Mesothelial cell of epicardium (in vitro differentiated cells): ENCODE measurements at places on chromosomes 6 and 20. TPM values are rescaled to one million over a fixed set of nuclear protein-coding genes. Genes with fewer than 3 reads are reported as not detected.

Gene SFT2D1
- total RNA-seq: 26.0 to 26.8 TPM (median 26.6 TPM) in 3 replicates

Gene INSM1
- total RNA-seq: not detected in 3 replicates

Gene CFB
- total RNA-seq: 1.4 to 2.4 TPM (median 1.8 TPM) in 3 replicates

Gene FAM162B
- 1.1 to 1.9 TPM (median 1.7 TPM) in 3 replicates for total RNA-seq

Gene SLC26A8
- total RNA-seq: 0.27 to 0.38 TPM (median 0.29 TPM) in 3 replicates

Gene TCP11
- 0.20 to 0.24 TPM (median 0.20 TPM) in 3 replicates for total RNA-seq

Gene TTLL9
- total RNA-seq: 0.52 to 0.86 TPM (median 0.67 TPM) in 3 replicates

Gene LY6G6C
- total RNA-seq: 0.89 to 1.4 TPM (median 1.3 TPM) in 3 replicates

Gene CHMP4B
- 76.9 to 79.4 TPM (median 77.7 TPM) in 3 replicates for total RNA-seq

Gene MOG
- total RNA-seq: 0.65 to 1.4 TPM (median 0.82 TPM) in 3 replicates

Gene FAM217A
- not detected in 3 replicates for total RNA-seq

GRCh38 chr6:80158478-80158989 is 52.1 kb downstream of the BCKDHB start:
- no peak for DNase-seq

DNA sequence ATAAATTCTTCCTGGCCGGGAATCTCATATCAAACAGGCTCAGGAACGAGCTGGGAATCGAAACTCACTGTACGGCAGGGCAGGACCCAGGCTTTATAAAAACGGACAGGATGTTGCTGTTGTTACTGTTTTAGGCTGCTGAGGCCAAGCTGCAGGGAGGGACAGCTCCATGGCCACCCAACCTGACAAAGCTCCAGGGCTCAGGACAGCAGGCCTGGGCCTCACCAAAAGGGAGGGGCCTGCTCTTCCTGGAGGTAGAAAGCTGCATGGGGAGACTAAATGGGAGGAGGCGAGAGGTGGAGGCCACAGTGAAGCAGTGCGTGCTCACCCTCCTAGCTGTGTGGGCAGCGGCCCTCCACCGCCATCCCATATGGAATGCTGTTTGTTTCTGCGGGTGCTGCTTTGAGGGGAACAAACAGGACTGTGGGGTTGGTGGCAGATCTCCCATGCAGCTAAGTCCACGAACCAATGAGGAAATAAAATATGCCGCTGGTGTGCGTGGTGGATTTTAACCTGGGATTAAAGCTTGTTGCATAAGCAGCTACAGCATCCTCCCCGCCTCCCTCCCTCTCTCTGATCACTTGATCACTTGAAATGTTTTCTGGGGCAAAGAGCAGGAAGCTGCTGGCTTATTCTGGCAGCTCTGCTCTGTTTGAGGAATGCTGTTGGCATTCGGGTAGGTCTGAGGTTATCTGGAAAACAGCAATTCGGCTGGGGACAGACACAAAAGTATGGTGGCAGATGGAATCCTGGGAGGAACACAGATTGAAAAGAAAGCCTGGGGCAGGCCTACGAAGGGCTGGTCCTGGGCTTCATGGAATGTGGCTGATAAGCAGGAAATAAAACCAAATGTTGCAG is 2.4 kb upstream of the ZMYND8 start:
- DNase-seq: no peak

DNA sequence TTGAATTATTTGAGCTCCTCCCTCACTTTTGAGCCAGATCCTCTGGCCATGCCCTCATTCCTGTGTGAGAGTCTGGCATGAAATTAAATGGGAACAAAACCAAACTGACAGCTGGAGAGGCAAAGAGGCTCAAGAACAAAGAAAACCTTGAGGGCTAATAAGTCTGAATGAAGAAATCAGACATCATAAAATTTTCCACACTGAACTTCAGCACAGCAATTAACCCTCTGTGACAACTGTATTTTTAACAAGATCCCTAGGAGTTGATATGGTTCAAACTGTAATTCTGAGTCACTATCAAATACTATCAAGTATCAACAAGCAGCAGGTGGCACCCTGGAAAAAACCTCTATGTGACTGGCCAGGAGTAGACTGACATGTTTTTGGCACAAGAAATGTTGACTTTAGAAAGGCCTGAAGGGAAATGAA is 109.4 kb upstream of the EMILIN3 start:
- DNase-seq: no peak

GRCh38 chr20:61757678-61758563 is 307.8 kb downstream of the TAF4 start:
- DNase-seq: peak; percentile 8

- no peak for DNase-seq
These were observed 16.5 kb downstream of the MTHFD1L start for GRCh38 chr6:150881911-150882481.

- no peak for DNase-seq
These were observed 172.9 kb downstream of the MMS22L start for GRCh38 chr6:97110149-97110548.

DNA sequence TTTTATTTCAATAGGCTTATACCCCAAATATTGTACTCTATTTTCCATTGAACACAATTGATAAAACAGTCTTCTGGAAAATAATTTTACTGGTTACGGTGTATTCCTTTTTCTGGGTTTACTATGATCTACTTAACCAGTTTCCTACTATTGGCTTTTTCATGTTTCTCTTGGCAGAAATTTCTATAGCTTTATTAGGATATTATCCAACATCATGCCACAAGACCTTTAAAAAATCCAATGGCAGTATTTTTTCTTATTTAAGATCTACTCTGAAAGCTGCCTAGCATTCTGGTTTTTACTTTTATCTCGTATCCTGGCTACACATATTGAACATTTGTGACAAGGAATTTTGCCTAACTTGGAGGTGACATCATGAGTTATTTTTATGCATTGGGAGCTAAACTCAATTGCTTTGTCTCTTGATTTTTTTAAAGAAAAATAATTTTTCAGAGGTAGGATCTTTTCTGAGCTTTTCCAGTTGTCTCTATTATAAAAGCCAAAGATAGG is 45.5 kb downstream of the SLC9A8 start:
- DNase-seq: no peak

GRCh38 chr6:100378576-100378975 is 86.1 kb downstream of the SIM1 start:
- DNase-seq: no peak

DNA sequence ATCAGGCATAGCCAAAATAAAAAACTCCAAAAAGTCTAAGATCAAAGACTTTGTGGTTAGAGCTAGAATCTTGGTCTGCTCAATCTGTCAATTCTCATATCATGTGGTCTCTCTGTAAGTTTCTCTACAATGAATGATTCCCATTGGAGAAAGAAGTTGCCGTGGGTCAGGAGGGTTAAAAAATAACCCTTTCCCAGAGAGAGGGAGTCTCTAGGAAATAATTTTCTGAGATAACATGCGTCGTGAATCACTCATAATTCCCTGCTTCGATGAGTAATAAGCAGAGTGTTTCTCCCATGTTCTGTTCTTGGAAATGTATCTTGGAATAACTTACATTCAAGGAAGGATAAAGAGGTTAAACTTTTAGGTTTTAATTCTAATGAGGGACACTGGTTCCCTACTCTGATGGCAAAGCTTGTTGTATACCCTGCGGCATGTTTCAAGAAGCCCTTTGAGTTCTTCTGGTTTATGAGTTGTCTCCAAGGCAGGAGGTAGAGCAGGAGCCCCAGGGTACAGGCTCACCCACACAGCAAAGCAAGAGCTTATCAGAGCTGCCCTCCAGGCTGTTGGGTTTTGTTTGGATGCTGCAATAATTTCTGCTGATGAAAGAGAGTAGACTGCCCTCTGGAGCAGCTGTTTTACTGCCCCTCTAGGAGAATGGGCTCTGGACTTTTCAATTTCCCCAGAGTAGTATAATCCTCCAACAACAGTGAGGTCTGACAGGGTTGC is 599.1 kb downstream of the QKI start:
- DNase-seq: no peak

DNA sequence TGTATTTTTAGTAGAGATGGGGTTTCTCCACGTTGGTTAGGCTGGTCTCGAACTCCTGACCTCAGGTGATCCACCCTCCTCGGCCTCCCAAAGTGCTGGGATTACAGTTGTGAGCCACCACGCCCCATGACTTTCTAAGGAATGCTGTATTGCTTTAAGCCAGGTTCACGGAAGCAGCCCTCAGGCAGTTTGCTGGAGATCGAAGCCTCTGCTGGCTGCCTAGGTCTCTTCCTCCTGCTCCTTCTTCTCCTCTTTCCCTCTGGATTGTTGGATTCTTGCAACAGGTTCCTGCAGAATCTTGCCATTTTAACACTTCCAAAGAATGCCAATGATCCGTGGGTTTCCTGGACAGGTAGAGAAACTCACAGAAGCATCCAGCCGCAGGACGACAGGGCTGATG is 29.3 kb upstream of the B4GALT5 start:
- no peak for DNase-seq

DNA sequence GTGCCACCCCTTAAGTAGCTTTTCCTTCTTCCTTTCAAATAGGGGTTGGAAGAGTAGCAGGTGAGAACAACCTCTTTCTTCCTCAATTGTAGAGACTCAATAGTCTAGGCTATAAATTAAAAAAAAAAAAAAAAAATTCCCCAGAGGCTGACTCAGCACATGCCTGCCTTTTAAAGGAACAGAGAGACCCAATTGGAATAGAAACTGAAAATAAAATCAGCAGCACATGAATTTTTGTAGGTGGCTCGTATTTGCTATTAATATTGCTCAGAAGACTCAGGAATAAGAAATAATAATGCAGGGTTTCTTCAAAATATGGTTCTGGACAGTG is 19.3 kb downstream of the TOP1 start:
- DNase-seq: no peak

DNA sequence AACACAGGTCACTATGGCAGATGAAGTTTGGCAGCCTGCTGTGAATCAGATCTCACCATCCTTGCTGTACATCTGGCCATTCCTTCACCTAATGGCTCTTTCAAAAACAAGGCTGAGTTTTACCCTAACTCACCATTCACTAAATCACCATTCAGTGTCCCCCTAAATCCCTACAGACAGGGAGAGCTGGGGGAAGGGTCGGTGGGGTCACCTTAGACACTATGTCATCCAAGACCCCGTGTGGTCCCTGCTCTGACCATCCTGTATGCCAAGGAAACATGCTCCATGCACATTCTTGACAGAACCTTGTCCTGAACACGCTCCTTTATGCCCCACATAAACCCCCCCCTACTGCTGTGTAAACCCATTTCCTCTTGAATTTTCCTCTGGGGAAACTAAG is 31.8 kb upstream of the IL17A start:
- DNase-seq: no peak

- no peak for DNase-seq
These were observed 356.6 kb upstream of the SULF2 start for GRCh38 chr20:48141660-48142515.

DNA sequence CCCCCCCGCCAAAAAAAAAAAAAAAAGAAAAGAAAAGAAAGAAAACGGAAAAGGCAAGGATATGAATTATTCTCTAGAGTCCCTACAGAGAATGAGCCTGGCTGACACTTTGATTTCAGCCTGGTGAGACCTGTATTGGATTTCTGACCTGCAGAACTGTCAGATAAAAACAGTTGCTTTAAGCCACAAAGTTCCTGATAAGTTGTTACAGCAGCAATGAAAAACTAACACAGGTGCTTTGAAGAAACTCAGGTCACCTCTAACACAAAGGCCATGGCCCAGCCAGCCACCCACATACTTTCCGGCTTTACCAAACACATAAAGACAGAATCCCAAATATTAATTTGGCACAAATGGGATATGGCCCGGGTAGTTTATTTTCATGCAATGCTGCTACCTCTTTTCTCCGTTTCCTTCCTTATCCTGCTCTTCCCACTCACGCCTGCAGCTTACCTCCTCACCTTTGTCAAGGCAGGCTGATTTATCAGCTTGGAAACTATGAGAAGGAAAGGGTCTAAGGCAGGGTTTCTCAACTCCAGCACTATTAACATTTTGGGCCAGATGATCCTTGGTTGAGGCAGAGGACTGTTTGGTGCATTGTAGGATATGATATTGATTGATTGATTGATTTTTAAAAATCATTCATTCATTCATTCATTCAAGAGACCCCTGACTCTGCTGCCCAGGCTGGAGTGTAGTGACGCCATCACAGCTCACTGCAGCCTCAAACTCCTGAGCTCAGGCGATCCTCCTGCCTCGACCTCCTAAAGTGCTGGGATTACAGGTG is 88.1 kb downstream of the ATXN1 start:
- no peak for DNase-seq

GRCh38 chr6:169638388-169638787 is 63.4 kb downstream of the WDR27 start:
- no peak for DNase-seq

DNA sequence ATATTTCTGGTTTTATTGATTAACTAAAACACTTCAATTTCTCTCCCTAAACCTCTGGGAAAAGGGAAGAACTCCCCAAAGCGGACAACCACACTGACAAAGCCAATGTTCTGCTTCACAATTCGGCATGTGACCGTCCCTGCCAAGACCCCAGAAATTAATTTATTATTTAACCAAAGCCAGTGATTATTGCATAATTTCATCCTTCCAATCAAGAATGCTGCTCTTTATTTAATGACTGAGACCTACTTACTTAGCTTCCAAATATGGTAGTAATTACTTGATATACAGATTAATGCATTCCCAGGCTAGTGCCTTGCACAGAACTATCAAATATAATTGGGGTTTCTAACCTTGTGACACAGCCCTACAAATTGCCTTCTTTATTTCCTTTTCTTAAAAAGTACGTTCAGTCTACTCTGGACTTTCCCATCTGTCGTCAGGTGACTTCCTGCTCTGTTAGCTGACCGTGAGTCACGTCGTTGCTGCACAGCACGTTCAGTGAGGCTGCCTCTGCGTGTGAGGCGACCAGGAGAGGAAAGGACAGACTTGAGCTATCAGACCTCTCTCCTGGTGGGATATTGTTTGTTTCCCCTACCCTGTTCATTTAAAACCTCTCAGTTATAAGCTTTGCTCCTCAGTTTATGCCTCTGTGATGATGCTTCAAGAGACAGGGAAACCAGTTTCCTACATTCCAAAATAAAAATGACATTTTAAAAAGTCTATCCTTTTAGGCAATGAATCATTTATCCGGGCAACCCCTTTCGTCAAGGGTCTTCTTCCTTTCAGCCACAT is 55.7 kb upstream of the TNFAIP3 start:
- DNase-seq: no peak

GRCh38 chr6:50846852-50847155 is 28.1 kb downstream of the TFAP2B start:
- no peak for DNase-seq

- no peak for DNase-seq
These were observed 45.0 kb upstream of the IRF4 start for GRCh38 chr6:346386-347030.
